ENCODE measurements at places on chromosomes 1 and 21. TPM values are rescaled to one million over a fixed set of nuclear protein-coding genes. Genes with fewer than 3 reads are reported as not detected.

SLC19A2 gene
- 3.6 TPM for total RNA-seq

PRAMEF33 gene
- total RNA-seq: not detected

LCE7A gene
- total RNA-seq: not detected

PHACTR4 gene
- 27.2 TPM for total RNA-seq

CYP4B1 gene
- total RNA-seq: not detected

TRIM45 gene
- total RNA-seq: 1.5 TPM

CNIH3 gene
- total RNA-seq: 1.8 TPM

GJB5 gene
- total RNA-seq: not detected

CFAP107 gene
- total RNA-seq: not detected

TTC13 gene
- 35.4 TPM for total RNA-seq

C1orf35 gene
- 13.3 TPM for total RNA-seq

Data from activated B cell treated with CpG ODN at 0.5 μM for 24 hours (primary cell).